ENCODE measurements at places on chromosomes 13 and 19. TPM values are rescaled to one million over a fixed set of nuclear protein-coding genes. Genes with fewer than 3 reads are reported as not detected.

DNA sequence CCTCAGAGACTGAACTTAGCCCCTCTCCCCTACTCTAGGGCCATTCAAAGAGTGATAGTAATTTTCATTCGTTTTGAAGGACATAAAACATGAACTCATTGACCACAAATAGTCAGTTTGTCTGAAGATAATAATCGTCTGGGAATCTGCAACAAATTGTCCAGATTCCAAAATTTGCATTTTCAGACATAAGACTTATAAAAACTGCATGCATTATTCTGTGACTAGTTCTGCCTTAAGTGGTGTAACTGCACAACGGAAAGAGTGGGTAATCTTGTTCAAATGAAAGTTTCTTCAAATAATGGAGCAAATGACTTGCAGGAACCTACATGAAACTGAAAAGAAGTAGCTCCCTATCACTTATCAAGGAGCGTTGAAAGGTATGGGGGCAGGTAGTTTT, 8.4 kb downstream of the CSNK1A1L start:
- DNase-seq: no peak

Gene C19orf81
- 3.9 TPM for total RNA-seq

- peak; percentile 63 for DNase-seq
Measured at GRCh38 chr13:110575322-110576069, 14.0 kb upstream of the RAB20 start.

Gene NUMBL
- total RNA-seq: 19.5 TPM

DNA sequence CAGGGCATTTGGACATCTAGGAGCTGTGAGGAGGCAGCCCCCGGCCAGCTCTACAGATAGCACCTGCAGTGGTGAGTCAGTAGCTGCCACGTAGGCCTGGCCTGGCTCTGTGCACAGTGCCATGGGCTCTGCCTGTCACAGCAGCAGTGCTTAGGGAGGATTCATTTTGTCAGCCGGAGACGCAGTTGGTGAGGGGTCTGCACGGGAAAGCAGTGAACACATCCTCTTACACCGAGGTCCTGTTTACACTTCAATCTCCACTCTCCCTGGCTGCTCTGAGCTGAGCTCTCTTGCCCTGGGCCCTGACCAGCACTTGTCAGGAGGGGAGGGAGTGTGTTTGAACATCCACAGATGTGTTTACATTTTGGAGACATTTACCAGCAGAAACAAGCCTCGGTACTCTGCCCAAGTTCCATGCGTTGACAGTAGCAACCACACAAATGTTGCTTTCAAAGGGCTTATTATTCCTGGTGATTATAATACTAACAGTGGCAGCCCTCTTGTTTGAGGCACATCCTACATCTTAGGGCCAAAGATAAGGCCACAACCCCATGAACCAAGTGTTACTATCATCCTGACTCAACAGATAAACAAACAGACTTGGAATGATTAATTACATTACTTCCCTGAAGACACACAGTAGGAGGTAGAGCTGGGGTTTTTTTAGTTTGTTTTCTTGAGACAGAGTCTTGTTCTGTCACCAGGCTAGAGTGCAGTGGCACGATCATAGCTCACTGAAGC, 148.9 kb downstream of the USP12 start:
- DNase-seq: no peak

GRCh38 chr13:30826911-30827577, 79.0 kb upstream of the MEDAG start:
- no peak for DNase-seq

Gene MYO16
- 0.46 TPM for total RNA-seq

GRCh38 chr13:49649244-49649962, 21.1 kb downstream of the ARL11 start:
- DNase-seq: no peak

DNA sequence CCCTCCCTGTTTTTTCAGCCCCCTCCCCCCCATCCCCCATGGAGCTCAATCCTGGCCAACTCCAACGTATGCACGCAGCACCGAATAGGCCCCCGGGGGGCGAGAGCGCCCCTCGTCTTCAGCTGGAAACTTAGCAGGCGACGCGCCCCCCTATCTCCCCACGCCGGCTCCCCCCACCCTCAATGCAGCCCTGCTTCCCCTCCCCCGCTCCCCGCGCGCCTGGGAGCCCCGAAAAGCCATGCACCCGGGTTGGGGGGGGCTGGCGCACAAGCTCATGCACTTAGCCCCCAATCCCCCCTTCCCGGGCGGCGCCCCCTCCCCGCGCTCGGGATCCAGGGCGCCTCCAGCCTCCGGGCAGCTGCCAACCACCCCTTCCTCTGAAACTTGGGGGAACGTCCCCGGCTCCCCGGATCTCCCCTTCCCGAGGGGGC, 508 bp downstream of the ZBTB7A start:
- DNase-seq: peak; percentile 84
